Astrocyte of the spinal cord (primary cell): ENCODE measurements at places on chromosomes 1 and 21.

GRCh38 chr1:43705334-43705733, 2.0 kb upstream of the ST3GAL3 start:
- no peak for DNase-seq

- DNase-seq: no peak
Measured at GRCh38 chr1:195733826-195734225, 874.4 kb downstream of the KCNT2 start.

DNA sequence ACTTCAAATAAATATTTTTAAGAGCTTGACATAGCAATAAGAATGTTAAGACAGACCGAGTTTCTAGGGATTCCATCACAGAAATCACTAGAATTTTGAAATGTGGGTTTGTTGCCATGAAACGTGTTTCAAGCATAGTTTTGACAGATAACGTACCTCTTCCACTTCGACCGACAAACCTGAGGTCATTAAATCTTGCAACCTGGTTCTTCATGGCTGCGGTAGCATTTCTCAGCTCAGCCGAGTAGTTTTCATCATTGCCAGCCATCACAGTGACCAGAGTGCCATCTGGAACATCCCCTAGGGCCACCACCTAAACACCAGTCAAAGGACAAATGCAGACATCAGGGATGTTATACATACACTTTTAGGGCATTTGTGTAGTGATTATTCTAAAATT, 168.7 kb downstream of the RUNX1 start:
- no peak for DNase-seq

DNA sequence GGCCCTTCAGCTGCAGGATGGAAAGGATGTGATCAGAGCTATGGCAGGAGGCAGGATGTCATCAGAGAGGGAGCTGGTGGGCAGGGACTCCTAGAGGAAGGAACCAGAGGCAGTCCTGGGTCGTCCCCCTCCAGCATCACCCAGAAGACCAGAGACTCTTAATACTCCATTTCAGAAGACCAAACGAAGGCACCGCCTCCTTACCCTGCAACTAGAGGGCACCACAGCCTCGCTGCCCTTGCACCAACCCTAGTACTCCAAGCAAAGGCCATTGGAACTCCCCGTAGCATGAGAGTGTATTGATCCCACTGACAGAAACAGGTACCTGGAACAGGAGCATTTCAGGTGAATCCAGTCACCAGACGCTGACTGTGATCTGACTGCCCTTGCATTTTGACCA, 598.1 kb downstream of the NPHP4 start:
- DNase-seq: no peak

DNA sequence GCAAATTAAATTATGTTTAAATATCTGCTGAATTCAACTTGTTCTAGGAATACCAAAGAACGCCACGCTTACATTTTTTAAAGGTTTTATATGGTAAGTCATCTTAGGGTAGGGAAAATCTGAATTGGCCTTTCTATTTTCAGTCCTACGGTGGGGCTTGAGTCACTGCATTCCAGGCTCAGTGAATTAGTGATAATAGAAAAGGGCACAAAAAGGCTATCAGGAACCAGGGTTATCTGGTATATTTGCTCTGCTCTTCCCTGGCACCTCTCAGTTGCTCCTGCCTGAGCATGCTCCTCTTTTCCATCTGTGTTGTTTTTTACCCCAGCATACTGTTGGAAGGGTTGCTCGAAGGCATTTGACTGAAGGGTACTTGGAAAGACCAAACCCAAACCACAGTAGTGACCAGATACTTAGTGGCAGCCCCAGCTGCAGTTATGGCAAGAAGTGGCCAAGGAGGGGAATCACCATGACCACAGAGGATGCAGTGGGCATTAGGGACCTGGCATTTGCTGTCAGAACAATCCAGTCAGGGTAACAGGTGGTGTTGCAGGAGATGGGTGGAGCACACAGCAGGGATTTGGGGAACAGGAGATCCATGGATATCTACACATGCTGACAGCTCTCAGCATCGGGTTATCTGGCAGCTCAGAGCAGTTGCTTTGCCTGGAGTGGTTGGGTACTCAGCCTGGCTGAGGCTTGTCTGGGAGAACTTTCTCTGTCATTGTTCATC, 2.3 kb downstream of the OVAAL start:
- peak; percentile 36 for DNase-seq

GRCh38 chr1:19762175-19762779, 37.4 kb downstream of the TMCO4 start:
- no peak for DNase-seq
